Eye (tissue), 1 donor: ENCODE measurements at places on chromosomes 6 and 20.
A peak's percentile ranks its signal among the peaks of the same experiment; 100 is the strongest.

GRCh38 chr6:2449572-2449940 is 204.2 kb upstream of the GMDS start:
- DNase-seq = peak; percentile 6

DNA sequence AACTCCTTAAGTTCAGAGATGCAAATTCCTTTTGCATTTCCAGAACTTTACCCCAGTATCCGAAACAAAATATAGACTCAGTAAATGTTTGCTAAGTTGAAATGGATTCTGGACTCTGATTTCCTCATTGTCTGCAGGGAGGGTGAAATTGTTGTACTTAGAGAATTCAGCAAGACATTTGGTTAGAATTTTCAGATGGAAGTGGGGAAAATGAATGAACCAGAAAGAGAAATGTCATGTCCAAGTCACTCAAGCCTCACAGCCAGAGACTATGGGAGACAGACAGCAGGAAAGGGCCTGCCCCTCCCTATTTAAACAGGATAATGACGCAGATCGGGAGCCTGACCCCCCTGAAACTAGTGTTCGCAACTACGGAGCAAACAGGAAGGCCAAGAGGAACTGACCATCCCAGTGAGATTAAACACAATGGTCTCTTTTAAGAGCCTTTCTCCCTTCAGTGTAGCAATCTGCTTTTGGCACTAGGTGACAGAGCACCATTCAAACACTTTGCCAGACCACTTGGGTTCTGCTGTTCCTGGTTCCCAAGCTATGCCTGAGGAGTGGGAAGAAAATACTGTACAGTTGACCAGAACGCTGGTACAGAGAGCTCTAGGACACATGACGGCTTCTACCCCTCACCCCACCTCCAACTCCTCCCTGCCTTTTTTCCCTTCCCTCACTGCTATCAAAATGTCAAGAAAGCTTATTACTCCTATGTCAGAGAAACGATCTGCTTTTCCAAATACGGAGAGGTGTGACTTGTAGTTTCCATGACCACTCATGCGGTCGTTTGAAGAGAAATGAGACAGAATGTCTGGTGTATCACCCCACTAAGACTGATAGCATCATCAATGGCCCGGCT is 13.7 kb downstream of the NEDD9 start:
- no peak for DNase-seq

GRCh38 chr6:36651659-36652379 is 26.7 kb upstream of the CDKN1A start:
- DNase-seq = no peak

DNA sequence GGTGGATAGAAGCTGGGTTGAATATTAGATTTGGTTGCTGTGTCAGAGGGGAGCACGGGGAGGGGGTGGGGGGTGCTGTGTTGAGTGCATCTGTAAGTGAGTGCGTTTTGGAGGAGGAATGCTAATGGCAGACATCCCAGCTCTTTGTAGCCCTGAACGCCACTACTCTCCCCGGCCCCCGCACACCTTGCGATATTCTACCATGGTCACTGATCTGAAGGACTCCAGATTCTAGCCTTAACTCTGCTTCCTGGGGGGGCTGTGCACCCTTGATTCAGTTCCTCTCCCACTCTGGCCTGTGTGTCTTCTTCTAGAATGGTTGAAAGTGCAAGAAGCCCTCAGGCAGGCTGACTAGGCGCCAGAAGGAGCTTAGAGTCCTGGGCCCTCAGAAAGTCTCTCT is 7.1 kb downstream of the GLP1R start:
- DNase-seq = no peak

GRCh38 chr6:165091121-165091785 is 218.2 kb downstream of the C6orf118 start:
- no peak for DNase-seq
